CD4-positive, alpha-beta T cell treated with Interleukin-15 for 4 hours (primary cell): ENCODE measurements at places on chromosomes 16 and 17.

GRCh38 chr17:77875881-77876509 lies 82.5 kb upstream of the TNRC6C start:
- peak; percentile 37 for DNase-seq

- DNase-seq = no peak
These were observed 8.7 kb upstream of the TMEM88 start for GRCh38 chr17:7846063-7846735.

DNA sequence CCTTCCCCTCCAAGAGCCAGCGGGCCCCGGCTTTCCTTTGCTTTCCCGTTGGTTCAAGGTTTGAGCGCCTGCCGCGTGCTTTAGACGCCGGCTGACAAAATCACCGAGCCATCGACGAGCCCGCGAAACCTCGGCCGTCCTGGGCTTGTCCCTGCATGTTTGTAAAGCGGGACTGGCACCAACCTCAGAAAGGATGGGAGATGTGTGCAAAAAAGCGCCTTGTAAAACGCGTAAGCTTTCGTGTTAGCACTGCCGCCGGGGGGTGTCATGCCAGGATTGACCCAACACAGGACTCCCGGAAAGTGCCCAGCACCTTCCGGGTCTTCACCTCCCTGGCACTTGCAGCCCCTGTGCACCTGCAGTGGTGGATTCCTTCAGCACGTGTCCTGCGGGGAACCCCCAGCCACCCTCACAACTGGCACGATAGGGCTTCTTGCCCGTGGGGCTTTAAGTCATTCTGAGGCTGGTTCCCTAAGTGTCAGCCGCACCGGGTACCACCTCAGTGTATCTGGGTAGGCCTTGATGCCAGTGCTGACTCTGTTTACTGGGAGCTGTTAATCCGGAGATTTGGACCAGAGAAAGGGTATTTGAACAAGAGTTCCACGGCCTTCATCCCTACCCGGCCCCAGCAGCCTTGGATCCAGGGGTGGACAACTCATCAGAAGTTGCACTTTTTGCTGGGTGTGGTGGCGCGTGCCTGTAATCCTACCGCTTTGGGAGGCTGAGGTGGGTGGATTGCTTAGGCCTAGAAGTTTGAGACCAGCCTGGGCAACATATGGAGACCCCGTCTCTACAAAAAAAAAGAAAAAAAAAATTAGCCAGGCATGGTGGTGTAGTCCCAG lies 817 bp downstream of the NDUFAF8 start:
- DNase-seq = peak; percentile 33

- DNase-seq = no peak
These were observed 83.1 kb upstream of the IRX6 start for GRCh38 chr16:55240888-55241287.

DNA sequence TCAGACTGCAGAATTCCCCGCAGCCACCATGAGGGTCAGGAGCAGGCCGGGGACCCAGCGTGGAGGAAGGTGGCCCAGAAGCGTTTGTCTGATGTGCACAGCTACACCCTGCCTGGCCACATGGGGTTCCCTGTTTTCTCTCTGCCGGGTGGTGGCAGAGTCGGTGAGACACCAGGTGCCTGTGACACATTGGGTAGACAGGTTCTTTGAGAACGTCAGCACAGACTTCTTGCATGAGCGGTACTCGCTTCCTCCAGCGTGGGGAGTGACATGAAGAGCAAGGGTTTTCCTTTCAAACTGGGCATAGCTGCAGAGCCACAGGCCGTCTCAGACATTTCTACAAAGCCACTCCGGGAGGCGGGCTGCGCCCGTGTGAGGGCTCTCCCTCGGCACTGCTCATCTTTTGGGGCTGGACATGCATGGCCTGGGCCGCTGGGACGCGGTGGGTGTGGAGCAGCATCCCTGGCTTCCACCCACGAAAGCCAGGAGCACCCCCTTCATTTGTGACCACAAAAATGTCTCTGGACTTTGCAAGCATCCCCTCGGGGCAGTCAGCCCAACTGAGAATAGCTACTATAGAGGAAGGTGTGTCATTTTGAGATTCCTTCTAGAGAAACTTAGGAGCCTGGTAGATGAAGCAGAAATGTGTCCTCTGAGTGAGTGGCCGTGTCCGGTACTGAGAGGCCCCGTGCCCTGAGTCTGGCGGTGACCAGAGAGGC lies 26.0 kb downstream of the NME3 start:
- no peak for DNase-seq

DNA sequence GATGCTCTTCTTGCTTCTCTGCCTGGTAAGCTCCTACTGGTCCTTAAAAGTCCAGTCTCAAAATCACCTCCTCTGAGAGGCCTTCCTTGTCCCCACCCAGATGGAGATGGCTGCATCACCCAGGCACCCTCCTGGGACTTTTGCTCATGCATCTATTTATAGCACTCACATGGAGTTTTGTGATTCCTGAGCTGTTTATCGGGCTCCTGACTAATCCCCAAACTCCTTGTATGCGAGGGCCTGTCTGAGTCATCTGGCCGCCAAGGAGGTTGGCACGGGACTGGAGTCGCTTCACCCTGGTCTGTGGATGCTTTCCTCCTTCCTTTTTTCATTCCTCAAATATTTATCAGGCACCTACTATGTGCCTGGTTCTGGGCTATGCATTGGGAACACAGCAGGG lies 2.3 kb upstream of the MAP2K3 start:
- no peak for DNase-seq

GRCh38 chr17:63402431-63403212 lies 43.5 kb downstream of the CYB561 start:
- DNase-seq = no peak

DNA sequence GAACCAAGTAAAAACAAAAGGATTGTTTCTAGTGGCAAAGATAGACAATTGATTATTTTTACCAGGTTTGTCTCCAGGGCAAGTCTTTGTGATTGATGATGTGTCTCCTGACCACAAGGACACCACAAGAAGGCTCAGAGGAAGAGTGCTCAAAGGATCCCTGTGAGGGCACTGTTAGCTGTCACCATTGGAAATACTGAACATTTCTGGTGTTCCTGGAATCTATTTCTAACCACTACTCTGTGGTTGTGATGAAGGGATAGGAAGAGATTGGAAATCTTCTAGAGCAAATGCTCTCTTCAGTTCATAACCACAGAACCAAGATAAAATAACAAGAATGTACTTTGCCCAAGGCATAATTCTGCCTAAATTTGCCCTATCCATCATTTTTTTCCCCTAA lies 15.3 kb downstream of the RNF43 start:
- DNase-seq = no peak

DNA sequence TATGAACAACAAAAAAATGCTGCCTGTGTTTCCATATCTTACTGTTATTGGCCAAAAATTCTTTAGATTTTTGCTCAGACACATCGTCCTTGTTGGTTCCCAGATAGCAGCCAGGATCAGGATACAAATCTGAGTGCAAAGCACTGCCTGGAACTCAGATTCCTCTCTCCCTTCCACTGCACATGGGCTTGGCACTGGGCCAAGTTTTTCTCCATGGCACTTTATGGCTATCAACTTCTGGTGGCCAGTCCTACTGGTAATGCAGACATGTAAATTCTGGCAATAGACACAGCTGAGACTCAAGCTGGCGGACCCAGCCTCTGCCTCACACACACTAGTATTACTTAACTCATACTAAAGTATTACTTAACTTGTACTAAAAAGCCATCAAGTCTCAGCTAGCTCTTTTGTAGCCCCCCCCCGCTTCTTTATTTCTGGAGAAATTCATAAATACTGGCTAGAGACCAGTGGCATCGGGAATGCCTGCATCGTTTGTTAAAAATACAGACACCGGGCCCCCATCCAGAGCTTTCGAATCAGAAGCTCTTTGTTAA lies 181.2 kb upstream of the COX10 start:
- DNase-seq = no peak

GRCh38 chr16:30166202-30166902 lies 17.1 kb upstream of the CORO1A start:
- DNase-seq = no peak

DNA sequence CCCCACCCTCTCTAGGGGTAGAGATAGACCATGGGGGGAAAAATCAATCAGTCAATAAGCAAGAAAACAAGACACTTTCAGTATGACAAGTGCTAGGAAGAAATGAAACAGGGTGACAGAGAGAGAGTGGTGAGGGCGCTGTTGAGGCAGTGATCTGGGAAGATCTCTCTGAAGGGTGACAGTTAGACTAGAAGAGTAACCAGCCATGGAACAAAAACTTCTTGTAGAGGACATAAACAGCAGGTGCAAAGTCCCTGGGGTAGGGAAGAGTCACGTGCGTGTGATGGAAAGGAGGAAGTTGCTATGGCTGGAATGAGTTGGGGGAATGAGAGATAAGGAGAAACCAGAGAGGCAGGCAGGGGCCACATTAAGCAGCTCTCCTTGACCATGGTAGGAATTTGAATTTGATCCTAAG lies 16.8 kb upstream of the EMP2 start:
- no peak for DNase-seq

- DNase-seq = no peak
These were observed 43.1 kb upstream of the MYH10 start for GRCh38 chr17:8673612-8674011.

- no peak for DNase-seq
These were observed 14.9 kb downstream of the CEP112 start for GRCh38 chr17:66177048-66177447.
